ENCODE measurements at places on chromosomes 11 and 22.

GRCh38 chr11:57791321-57792059 lies 29.9 kb downstream of the CTNND1 start:
- no peak for DNase-seq

DNA sequence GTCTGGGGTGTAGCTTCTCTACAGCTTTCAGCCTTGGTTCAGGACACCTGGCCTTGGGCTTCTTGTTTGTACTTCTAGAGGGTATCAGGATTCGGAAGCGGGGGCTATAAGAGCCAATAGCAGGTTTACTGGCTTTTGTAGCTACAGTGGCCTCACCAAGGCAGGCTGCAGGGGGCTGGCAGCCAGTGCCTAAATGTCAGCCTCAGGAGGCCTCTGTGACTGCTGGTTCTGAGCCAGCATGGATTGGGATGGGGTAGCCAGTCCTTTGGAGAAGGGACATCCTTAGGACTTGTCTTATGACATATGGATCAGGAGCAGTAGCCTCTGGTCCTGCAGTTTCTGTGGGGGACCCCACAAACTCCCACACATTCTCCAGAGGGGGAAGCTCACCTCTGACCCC lies 29.9 kb downstream of the EIF3F start:
- DNase-seq = no peak

DNA sequence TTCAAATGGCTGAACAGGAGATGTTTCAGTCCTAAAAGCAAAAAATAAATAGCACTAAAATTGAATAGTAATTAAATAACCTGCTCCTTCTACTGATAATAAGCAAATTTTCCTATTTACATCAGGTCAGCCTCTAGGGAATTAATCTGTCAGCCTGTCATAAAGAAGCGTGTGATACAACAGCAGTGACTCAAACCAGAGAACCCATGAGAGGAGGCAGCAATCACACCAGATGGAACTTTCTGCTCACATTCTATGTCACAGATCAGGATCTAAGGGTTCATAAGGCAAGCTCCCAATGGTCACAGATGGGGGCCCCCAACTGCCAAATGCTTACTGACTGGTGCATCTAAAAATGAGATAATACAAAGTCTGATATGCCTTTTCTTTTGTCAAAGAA lies 41.1 kb downstream of the RBFOX2 start:
- no peak for DNase-seq

DNA sequence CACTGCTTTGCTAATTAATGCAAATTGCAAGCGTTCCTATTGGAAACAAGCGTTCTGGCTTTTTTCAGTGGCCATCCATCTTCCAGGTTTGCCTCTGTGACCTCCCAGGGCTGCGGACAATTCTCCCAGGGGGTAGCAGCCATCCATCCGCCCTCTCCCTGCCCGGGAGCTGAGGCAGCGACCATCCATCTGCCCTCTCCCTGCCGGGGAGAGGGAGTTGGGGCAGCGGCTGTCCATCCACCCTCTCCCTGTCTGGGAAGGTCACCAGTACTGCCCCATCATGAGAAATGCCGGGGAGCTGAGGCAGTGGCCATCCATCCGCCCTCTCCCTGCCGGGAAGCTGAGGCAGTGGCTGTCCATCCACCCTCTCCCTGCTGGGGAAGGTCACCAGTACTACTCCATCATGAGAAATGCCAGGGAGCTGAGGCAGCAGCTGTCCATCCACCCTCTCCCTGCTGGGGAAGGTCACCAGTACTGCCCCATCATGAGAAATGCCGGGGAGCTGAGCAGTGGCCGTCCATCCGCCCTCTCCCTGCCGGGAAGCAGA lies 394.7 kb downstream of the BRD1 start:
- DNase-seq = no peak

All from GM04503 (cell line).